Right ventricle myocardium inferior (tissue), 1 donor: ENCODE measurements at places on chromosomes 3 and 15. TPM values are rescaled to one million over a fixed set of nuclear protein-coding genes. Genes with fewer than 3 reads are reported as not detected.

DNA sequence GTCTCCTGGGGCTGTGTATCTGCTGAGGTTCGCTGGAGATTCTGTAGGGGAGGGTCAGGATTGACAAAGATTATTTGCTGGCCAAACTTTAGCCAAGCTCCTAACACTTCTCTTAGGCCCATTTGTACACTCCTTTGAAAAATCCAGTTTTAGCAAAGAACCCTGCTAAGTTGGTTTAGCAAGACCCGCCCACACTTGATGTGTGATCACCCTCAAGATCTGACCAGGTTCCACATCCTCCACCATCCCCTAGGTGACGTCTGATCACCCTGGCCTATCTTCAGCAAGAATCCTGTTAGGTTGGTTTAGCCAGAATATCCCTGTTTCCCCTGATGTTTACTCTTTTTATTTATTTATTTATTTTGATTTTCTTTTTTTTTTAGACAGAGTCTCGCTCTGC, 14.8 kb upstream of the SLC35G2 start:
- DNase-seq = no peak

DNA sequence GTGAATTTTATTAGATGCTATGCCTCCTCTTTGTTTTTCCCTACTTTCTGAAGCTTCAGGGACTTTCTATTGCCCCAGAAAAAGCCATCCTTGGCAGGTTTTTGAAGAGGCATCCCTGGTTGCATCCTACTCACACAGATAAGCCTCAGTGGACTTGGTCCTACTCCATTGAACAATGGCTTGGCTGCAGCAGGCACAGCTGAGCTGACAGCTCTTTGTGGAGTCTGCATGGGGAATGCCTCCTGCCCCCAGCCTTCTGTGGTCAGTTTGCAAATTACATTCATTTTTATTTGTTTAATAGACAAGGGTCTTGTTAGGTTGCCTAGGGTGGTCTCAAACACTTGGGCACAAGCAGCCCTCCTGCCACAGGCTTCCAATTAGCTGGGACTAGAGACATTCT, 69.7 kb downstream of the NPAP1 start:
- no peak for DNase-seq

DNA sequence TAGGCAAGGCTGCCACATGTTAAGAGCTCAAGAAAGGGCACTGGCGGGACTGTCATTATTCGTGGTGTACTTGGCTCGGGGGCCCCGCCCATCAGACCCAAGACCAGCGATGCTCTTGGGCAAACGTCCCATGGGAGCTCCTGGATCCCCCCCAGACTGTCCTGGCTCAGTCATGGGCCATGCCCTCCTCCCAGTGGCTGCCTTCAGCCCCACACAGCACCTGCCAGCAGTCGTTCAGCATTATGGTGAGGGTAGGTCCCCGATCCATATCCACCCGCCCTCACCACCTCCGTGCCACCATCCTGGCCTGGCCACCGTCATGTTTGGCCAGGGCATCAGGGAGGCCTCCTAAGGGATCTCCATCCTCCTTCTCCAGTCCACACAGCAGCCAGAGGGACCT, 51.4 kb upstream of the IQSEC1 start:
- peak; percentile 21 for DNase-seq

DNA sequence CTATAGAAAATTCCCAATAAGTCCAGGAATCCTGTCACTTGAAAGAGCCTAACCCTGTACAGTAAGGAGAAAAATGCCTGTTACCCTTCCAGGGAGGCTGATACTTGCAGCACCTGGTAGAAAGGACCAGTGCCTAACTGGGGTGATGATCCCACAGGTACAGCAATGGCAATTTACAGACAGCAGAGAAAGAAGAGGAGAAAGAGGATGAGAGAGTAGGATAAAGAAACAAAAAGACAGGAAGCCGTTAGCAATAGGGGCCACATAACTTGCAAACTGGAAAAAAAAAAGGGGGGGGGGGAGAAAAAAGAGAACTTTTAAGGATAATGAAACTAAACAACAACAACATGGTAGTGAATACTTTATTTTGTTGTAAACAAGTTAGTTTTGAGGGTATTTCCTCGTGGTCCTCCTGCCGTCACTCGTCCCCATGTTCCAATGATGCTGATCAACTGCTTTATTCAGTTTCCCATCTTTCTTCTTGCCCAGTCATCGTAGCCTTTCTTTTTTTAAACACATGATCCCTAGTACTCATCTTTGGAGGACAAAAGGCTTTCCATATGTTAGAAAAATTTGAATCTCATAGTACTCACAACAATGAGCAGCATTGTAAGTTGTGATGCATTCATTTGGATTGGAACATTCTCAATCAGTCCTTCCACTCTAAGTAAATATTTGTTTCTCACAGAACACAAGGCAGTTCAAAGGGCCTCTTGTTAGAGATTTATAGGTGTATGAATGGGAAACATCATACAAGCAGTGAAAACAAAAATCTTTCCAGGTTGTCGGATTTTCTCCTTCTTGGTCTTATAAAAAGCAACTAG, 8.6 kb downstream of the TM4SF1 start:
- DNase-seq = no peak

DNA sequence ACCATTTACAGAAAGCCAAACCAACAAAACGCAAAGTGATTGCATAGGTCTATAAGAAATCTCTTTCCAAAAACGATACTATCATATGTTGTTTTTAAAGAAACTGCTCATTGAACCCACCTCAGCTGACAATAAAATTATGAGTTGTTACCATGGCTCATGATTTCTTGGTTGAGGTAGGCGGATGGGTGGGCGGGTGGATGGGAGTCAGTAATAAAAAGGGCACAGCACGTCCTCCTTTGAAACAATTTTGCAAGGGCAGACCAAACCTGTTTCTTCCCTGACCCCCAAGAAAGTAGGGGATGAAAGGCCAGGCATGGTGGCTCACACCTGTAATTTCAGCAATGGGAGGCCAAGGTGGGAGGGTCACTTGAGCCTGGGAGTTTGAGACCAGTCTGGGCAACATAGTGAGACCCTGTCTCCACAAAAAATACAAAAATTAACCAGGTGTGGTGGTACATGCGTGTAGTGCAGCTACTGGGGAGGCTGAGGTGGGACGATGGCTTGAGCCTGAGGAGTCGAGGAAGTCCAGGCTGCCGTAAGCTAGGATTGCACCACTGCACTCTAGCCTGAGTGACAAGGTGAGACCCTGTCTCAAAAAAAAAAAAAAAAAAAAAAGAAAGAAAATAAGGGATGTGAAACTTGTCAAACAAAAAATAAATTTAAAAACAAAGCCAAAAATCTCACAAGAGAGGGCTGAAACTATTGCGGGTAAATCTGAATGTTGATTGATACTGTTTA, 2.1 kb downstream of the ABHD10 start:
- DNase-seq = no peak

Gene ACSBG1
- total RNA-seq = 0.14 TPM

Gene KBTBD13
- total RNA-seq = 8.4 TPM
